Effector CD8-positive, alpha-beta T cell (primary cell): ENCODE measurements at places on chromosomes 1 and 21.

DNA sequence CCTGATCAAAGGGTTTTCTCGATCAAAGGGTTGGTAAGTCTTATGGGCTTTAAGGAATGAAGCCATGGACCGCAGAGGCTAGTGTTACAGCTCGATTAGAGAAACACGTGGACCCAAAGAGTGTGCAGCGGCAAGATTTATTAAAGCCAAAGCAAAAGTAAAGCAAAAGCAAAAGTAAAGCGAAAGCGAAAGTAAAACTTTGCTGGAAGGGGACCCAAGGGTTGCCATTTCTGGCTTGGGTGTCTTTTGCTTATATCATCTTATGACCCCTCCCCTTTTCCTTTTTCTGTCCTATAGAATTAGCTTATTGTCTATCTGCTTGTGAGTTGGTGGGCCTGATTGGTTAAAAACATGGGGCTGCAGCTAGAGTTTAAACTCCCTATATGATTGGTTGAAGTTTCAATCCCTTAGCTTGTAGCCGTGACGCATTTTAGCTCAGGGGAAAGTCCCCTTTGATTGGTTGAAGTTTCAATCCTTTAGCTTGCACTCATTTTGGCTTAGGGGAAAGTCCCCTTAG is 957.0 kb downstream of the AMY1C start:
- no peak for DNase-seq

DNA sequence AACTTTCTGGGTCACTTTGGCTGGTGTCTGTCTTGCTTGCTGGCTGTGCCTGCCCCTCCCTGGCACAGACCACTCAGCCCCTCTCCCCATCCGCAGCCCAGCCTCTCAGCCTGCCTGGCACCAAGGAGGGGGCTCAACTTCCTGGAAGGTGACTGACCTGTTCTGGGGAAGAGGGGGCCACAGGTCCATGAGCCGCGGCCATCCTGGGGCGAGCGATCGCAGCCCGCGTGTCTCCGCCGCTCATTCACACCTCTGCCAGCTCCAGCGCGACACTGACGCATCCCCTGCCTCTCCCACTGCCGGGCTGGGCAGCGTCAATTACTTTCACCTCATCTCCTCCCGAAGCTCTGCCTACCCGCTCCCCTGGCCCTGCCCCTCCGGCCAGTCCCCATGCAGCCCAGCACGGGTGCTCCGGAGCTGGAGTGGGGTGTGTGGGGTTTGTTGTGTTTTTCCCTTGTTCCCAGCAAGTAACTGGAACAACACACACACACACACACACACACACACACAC is 14.3 kb downstream of the SLC6A9 start:
- DNase-seq = no peak

- no peak for DNase-seq
Observed at GRCh38 chr21:42839271-42840231, 39.8 kb downstream of the WDR4 start.

DNA sequence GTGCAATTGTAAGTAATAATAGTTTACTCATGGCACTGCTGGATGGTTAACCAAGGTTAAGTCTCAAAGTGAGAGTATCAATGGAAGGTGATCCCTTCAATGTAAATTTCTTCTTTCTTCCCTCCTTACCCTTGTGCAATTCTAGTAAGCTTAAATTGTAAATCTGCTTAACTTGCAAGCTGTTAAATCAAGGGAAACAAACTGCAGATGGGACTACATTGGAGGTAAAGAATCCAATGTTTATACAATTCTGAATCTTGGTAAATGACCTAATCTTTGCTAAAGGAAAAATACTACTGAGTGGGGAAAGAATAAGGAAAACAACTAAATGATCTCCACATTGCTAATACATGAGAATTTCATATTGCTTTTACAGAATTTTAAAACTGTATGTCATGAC is 6.7 kb upstream of the CD55 start:
- no peak for DNase-seq

- DNase-seq = no peak
Observed at GRCh38 chr1:89332461-89332860, 31.4 kb upstream of the GBP6 start.

GRCh38 chr1:174230399-174230798 is 71.1 kb downstream of the RABGAP1L start:
- no peak for DNase-seq

DNA sequence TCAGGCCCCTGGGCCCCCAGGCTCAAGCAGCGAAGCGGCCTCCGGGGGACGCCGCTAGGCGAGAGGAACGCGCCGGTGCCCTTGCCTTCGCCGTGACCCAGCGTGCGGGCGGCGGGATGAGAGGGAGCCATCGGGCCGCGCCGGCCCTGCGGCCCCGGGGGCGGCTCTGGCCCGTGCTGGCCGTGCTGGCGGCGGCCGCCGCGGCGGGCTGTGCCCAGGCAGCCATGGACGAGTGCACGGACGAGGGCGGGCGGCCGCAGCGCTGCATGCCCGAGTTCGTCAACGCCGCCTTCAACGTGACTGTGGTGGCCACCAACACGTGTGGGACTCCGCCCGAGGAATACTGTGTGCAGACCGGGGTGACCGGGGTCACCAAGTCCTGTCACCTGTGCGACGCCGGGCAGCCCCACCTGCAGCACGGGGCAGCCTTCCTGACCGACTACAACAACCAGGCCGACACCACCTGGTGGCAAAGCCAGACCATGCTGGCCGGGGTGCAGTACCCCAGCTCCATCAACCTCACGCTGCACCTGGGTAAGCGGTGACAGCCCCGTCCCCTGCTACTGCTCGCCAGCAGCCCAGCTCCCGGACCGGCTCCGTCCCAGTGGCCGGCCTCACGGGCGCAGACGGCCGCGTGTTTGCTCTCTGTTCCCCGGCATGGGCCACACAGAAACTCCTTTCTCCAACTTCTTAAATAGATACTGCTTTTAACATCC is 539 bp downstream of the LAMC1 start:
- DNase-seq = no peak

GRCh38 chr1:53143527-53143926 is 1.1 kb upstream of the SLC1A7 start:
- DNase-seq = no peak

- no peak for DNase-seq
Observed at GRCh38 chr1:177927021-177927596, 42.7 kb downstream of the SEC16B start.

GRCh38 chr1:201640624-201641023 is 101.7 kb downstream of the NAV1 start:
- DNase-seq = no peak

DNA sequence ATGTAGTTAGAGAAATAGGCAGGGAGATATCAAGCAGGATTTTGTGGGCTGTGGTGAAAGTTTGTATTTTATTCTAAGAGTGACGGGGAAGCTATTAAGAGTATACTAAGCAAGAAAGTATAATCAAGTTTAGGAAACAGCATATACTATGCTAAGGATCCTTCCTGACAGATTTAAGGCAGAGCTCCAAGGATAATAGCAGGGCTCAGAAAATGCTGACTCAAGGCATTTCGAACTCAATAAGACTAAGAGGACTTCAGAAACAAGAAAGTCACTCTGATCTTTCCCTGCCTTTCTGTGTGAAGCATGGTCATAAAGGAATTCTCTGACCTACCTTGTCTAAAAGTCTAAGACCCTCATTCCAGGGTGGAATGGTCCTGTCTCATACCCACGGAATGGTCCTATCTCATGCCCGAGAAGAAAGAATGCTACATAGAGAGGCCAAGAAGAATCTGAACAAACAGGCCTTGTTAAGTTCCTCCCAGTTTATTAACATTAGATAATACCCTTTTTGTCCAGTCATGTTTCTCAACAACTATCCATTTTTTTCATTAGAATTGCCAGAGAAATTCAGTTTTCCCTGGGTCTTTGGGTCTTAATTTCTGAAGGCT is 59.1 kb downstream of the HFM1 start:
- DNase-seq = no peak

DNA sequence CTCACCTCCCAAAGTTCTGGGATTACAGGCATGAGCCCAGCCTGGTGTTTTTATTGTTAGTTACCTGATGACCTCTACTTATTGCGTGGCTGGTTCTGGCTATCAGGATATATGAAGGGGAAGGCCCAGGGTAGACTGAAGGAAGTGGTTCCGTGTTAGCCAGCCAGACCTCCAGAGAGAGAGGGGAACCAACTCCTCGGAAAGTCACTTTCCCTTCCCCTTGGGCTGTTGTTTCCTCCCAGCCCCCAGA is 2.5 kb upstream of the RCSD1 start:
- DNase-seq = no peak
